A549 treated with CpdA at 1 μM for 4 hours (cell line): ENCODE measurements at places on chromosomes 5 and 9. TPM values are rescaled to one million over a fixed set of nuclear protein-coding genes. Genes with fewer than 3 reads are reported as not detected.

The ANKRD34B gene
- 0.07 to 0.13 TPM (median 0.12 TPM) in 3 of 5 replicates, not detected in the others for total RNA-seq

The ALDH1A1 gene
- 4,393 to 6,177 TPM (median 4,899 TPM) in 5 replicates for total RNA-seq

The SPATA31D4 gene
- total RNA-seq, result not detected in 5 replicates

The LSM11 gene
- total RNA-seq, result 2.4 to 3.1 TPM (median 3.0 TPM) in 5 replicates

The CER1 gene
- total RNA-seq, result not detected in 5 replicates

The WNK2 gene
- 5.9 to 7.7 TPM (median 6.6 TPM) in 5 replicates for total RNA-seq

The NCS1 gene
- 34.8 to 55.3 TPM (median 51.4 TPM) in 5 replicates for total RNA-seq

The OGN gene
- not detected in 5 replicates for total RNA-seq

The FAM174A gene
- 10.0 to 17.1 TPM (median 14.4 TPM) in 5 replicates for total RNA-seq
